Large intestine (tissue), 12 donors: ENCODE measurements at places on chromosomes 7 and 10. TPM values are rescaled to one million over a fixed set of nuclear protein-coding genes. Genes with fewer than 3 reads are reported as not detected.

DNA sequence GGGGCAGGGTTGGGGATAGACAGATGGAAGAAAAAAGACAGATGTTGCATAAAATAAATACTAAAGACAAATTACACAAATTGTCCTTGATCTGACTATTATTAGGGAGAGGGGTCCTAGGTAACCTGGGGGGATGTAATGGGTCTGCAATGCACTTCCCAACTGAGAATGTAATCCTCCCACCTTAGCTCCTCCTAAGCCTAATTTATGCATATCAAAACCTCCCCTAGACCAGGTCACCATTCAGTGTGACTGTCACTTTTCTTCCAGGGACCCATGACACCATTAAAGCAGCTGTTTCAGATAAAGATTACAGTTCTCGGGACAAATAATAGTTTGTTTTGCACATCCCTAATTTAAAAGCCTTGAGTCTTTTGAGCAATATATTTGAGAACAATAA, 133.9 kb upstream of the FEZF1 start:
- DNase-seq = no peak

GRCh38 chr7:117332031-117332430, 9.2 kb upstream of the WNT2 start:
- no peak for DNase-seq

DNA sequence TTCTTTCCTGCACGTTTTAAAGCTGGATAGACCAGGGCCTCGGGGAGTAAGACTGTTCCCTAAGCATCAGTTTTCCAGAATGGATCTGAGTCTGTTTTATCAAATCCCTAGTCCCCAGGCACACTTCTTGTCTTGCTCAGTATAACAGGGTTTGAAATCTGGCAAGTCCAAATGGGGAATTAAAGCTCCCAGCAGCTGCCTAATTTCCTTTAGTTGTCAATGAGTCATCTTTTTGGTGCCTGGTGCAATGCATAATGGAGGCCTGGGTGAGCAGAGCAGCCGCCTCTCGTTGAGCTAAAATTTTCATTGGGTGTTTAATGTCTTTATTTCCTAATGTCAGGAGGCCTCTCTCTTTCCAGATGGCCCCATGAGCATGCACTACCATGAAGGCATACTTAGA, 87.9 kb downstream of the STRA8 start:
- no peak for DNase-seq

DNA sequence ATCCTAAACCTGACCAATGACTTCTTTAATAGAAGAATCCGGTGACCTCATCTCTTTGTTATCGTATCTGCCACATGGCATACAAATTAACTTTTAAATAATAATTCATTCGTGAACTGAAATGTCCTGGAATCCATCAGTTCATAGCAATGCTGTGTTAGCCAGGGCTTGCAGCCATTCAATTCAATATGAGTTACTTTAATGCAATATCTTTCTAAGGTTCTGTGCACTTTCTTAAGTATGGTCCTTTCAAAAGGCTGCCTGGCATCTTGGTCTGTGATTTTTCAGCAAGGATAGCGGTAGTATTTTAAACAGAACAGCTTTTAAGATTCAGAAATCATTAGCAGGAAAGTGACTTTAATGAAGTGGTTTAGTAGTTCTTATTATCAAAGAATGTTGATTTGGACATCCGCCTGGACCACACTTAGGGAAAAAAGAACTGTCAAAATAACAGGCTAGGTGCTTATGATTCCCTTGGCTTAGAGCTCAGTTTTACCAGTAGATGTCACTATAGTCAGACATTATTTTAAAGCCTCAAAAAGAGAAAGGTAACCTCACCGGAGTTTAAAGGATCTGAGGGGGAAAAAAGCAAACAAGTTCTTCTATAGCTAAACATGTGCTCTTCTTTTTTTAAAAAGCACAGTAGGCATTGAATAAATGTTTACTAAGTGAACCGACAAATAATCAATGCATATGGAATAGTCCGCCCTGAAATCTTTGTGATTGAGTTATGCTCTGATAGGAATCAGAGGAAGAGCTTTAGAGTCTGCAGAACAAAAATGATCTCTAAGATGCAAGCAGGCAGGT, 22.7 kb downstream of the SLC35G1 start:
- no peak for DNase-seq

- DNase-seq = no peak
Measured at GRCh38 chr7:78223598-78223997, 425.0 kb downstream of the PHTF2 start.

GRCh38 chr7:75650681-75651080, 88.1 kb downstream of the HIP1 start:
- DNase-seq = no peak

DNA sequence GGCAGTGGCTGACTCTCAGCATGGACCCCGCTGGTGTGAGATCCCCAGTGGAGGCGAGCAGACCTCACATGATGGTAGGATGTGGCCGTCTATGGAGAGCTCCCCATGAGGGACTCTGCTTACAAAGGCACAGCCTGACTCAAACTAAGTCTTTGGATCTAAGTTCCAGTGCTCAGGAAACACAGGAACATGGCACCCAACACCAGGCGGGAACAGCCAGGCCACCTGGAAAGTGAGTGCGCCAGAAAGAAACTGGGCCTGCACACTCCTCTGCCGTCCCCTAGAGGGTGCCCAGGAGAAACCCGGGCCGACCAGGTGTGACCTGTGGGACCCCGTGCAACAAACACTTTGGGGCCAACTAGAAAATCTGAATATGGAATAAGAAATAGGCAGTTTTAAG, 10.0 kb downstream of the PITRM1 start:
- no peak for DNase-seq

DNA sequence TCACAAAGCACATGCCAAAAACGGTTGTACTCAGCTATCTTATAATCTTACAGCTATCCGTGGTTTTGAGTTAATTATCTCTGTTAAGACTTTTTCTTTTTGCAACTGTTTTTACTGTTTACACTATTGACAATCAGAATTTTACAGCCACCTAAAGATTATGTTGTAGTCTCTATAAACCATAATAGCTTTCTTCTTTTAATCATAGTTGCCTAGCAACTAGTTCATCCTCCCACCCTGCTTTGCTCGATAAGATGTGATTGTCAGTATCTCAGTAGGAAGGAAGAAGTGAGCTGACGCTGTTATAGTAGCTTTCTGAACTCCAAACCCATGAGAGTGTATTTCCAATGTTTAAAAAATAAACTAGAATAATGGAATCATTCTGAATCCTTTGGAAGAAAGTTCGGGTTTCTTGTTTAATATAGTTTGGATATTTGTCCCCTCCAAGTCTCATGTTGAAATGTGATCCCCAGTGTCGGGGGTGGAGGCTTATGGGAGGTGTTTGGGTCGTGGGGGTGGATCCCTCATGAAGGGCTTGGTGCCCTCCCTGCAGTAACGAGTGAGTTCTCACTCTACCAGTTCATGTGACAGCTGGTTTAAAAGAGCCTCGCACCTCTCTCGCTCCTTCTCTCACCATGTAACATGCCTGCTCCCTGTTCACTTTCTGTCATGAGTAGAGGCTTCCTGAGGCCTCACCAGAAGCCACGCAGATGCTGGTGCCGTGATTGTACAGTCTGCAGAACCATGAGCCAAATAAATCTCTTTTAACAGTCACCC, 68.1 kb downstream of the SVOPL start:
- DNase-seq = no peak

DNA sequence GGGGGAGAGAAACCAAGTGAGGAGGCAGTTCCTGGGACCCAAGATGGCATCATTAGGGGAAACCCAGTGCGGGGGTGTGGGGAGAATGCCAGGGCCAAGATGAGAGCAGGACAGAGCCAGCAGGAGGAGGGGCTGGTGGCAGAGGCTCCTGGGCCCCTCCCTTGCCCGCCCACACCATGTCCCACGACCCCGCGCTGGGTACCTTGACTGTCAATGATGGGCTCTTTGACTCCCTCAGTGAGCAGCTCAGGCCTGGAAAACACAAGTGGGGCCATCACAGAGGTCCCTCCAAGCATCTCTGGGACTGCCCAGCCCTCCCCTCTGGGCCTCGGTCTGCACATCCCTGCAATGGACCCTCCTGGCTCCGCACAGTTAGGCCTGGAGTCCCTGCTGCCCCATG, 75.4 kb downstream of the RABGEF1 start:
- no peak for DNase-seq

DNA sequence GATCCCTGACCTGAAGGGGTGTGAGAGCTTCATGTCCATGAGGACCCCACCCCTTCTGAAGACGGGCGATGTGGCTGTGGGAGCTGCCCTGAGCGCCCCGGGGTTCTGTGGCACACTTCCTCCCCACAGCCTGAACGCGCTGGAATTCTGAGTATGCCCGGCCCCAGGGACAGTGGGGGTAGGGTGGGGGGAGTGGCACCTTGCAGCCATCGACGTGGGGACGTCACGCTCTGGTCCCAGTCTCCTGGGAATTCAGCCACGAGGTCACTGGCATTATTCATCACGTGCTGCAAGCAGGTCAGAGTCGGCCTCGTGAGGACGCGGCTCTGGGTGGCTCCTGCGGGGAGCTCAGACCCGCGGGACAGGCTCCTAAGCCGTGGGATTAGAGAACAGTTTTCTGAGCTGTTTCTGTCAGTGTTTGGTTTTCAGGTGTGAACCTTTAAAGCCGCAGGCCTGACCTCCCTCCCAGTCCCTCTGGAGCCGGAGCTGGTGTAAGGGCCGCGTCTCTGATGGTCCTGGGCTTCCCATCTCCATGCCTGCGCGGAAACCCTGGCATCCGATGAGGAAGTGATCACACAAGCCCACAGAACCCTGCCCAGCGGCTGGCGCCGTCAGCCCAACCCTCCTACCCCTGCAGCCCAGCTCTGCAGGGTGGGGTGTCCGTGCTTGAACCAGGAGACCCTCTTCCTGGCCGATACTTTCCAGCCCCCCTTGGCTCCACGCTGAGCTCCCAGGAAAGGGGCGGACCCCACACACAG, 16.1 kb downstream of the GPR146 start:
- DNase-seq = no peak

DNA sequence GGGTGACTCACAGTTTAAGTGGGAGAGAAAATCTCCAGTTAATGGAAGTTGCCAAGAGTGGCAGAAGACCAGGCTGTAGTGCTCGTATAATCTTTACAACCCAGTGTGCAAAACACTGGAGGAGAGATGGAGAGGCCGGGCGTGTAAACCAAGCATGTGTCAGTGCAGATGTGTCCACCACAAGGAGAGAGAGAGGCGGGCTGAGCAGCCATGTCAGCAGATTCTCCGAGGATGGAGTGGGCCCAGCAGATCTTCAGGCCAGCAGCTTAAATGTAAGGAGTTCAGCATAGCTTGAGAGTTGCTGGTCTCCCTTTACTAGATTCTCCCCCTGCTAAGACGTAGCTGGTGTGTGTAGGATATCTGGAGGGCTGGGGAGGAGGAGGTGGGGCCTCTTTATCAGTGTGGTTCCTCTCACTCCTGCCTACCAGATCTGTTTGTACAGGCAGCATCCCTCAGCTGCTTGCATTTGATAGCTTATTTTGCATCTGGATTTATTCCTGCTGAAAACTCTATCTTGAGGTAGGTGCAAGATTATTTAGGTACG, 13.7 kb downstream of the BPGM start:
- DNase-seq = no peak

- DNase-seq = peak; percentile 55
Measured at GRCh38 chr7:148262721-148263229, 327.8 kb upstream of the C7orf33 start.

GRCh38 chr10:81575036-81575435, 300.0 kb upstream of the NRG3 start:
- no peak for DNase-seq

- no peak for DNase-seq
Measured at GRCh38 chr10:131650771-131651673, 249.8 kb upstream of the PPP2R2D start.

DNA sequence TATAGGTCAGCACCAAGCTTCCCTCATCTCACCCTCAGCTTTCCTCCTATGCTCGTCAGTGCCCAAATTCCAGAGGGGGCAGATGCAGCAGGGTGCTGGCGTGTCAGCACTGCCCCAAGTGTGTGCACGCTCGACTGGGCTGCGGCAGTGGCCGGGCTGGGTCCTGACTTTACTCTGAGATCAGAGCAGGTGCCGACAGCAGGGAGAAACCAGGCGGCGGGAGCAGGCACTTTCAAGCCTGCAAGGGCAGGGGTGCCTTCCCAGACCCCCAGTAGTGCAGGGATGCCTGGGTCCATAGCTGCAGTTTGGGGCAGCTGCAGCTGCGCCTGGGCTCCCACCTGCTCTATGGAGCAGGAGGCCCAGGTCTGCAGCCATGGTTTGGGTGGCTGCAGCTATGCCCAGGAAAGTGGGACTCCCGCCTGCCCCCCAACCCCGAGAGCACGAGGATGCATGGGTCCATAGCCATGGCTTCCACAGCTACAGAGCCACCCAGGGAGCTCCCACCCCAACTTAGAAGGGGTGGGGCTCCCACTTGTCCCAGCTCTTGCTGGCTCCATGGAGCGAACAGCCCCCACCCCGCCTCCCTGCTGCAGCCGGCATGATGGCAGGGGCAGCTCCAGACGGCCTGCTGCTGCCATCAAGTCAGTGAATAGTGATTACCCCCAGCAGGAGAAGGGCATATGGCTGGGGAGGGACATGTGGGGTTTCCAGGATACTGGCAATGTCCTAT, 199.2 kb upstream of the KMT2E start:
- no peak for DNase-seq

DNA sequence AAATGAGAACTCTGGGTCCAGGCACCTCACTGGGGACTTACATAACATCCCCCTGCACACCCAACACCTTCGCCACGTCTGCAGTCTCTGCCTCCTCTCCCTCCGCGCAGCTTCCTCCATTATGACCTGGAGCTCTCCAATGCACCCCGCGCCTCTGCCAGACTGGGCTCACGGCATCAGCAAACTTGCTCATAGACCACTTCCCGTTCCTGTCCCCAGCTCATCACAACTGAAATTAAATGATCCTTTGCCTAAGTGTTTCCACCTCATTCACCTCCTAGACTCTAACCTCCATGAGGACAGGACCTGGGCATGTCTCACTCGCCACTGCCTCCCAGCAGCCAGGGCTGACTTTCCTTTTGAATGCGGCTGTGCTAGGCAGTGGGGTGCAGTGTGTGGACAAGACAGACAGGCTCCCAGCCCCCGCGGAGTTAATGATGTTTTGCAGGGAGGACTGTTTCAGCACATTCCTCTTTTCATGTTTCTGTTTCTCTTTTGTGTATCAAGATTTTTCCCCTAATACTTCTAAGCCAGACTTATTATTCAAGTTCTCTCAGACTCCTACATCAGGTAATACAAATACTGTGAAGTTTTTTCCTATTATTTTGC, 18.8 kb downstream of the CHST15 start:
- DNase-seq = no peak

The DDX50 gene
- 37.0 TPM for polyA plus RNA-seq

The ZNF365 gene
- polyA plus RNA-seq = 0.48 TPM

The GPER1 gene
- 1.1 TPM for polyA plus RNA-seq

The ZNF438 gene
- polyA plus RNA-seq = 7.3 TPM

The RBP3 gene
- 0.06 TPM for polyA plus RNA-seq

The ZNF488 gene
- 2.2 TPM for polyA plus RNA-seq

The NUP42 gene
- 57.9 TPM for polyA plus RNA-seq

The MRPS17 gene
- polyA plus RNA-seq = 15.3 TPM

The ANKRD30A gene
- polyA plus RNA-seq = 0.01 TPM

The CPEB3 gene
- 4.6 TPM for polyA plus RNA-seq

The WNT2 gene
- polyA plus RNA-seq = 0.25 TPM

The CPVL gene
- polyA plus RNA-seq = 333 TPM

The PON3 gene
- polyA plus RNA-seq = 10.6 TPM

The CACNB2 gene
- polyA plus RNA-seq = 8.2 TPM

The LRRC61 gene
- polyA plus RNA-seq = 22.8 TPM

The EN2 gene
- not detected for polyA plus RNA-seq
